ENCODE measurements at places on chromosomes 5 and 9.
A peak's percentile ranks its signal among the peaks of the same experiment; 100 is the strongest.

DNA sequence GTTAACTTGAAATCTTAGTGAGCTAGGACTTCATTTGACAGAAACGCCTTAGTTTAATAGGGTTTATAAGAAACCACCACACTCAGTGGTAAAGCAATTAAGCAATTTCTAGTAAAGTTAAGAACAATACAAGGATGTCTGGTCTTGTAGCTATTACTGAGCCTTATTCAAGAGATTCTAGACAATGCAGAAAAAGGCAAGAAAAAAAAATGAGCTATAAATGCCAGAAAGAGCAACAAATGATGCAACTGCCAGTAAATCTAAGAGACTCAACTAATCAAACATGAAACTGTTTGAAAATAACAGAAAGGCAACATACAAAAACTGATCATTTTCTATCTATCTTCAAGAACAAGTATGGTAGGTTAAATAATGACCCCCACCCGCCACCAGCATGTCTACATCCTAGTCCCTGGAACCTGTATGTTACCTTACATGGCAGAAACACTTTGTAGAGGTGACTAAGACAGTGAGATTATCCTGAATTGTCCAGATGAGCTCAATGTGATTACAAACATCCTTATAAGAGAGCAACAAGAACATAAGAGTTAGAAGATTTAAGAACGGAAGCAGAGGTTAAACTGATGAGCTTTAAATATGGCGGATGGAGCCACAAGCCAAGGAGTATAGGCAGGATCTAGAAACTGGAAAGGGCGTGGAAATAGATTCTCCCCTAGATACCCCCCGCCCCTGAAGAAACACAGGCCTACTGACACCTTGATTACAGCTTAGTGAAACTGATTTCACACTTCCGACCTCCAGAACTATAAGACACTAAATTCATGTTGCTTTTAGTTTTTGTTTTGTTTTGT is 93.0 kb downstream of the SUSD1 start:
- no peak for DNase-seq

GRCh38 chr5:56735849-56736641 is 79.3 kb upstream of the MAP3K1 start:
- no peak for DNase-seq

- no peak for DNase-seq
Measured at GRCh38 chr9:130929571-130930038, 9.4 kb downstream of the FIBCD1 start.

GRCh38 chr9:134503301-134504105 is 138.1 kb upstream of the COL5A1 start:
- no peak for DNase-seq

- DNase-seq, result no peak
Measured at GRCh38 chr9:12774861-12775678, at the start of gene LURAP1L. TSS of gene LURAP1L (plus strand) at chr9:12775020. CDS start at chr9:12775716, 696 bp downstream.

DNA sequence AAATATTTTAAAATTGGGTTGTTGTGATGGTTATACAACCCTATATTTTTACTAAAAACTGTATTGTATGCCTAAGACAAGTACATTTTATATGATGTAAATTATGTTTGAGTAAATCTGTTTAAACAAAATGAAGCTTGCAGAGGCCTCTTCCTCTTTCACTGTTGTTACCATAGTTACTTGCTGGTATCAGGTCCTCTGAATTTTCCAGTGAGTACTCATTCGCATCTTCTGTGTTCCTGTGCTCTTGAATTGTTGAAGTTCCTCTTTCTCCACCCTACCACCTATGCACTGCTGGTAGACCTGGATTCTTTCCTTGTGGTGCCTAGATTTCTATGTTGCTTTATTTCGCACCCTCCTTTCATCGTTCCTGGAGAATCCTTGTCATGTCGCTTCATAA is 938.5 kb upstream of the ACO1 start:
- DNase-seq, result no peak

DNA sequence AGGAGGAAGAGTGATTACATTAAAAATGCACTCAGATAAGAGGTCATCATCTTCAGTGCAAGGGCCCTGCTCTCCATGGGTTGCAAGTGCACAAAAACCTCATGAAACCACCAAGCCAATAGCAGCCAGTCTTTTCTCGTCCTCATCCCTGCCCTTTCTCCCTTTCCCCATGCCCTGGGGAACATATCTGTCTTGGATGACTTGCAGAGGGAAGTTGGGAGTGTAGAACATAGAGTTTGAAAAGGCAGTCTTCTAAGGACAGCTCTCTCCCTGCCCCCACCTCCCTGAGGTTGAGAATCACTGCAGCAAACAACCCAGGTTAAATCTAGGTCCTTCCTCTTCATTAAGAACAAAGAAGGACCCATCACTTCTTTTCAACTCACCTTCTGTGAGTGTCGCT is 22.0 kb downstream of the DDX31 start:
- no peak for DNase-seq

- DNase-seq, result no peak
Measured at GRCh38 chr9:69397384-69398214, 72.6 kb downstream of the ENTREP1 start.

- DNase-seq, result no peak
Measured at GRCh38 chr5:157113002-157113401, 4.2 kb upstream of the HAVCR2 start.

DNA sequence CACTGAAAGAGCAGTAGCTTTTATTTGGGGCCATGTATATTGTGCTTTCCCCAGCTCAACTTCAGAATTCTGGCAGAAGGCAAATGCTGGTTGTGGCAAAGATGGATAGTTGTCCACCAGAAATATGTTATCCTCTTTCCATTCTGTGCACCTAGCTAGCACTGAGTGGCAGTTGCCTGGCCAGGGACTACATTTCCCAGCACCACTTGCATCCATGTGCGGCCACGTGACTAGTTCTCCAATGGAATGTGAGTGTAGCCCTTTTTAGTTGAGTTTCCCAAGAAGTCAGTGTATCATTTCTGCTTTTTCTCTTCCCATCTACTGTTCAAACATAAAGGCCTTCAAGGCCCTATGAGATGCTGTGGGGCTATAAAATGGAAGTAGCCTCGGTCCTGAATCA is 354.0 kb upstream of the CLINT1 start:
- DNase-seq, result no peak

DNA sequence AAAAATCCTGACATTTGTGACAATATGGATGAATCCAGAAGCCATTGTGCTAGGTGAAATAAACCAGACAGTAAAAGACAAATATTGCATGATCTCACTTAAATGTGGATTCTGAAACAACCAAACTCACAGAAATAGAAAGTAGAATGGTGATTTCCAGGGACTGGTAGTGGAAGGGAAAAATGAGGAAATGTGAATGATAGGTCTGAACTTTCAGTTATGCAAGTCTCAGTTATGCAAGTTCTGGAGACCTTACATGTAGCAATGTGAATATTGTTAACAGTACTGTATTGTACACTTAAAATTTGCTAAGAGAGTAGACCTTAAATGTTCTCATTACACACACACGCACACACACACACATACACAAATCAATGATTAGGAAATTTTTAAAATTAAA is 84.9 kb downstream of the SLCO4C1 start:
- DNase-seq, result no peak

GRCh38 chr5:60395712-60396329 is 304.1 kb downstream of the DEPDC1B start:
- no peak for DNase-seq

DNA sequence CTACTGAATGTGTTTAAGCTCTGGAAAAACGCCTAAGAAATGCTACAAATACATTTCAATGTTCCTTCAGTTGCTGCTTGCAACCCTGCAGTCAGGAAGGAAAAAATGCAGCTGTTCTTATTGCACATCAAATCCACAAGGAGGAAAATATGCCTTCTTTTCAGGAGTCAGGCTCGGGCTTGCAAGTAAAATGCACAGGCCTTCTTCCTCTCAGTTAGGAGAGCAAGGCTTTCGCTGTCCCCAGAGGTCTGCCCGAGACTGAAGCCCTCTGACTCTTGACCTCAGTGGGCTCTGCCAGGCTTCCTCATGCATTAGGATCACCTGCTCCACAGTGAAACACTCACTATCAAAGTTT is 899 bp upstream of the SHC3 start:
- DNase-seq, result no peak

- no peak for DNase-seq
Measured at GRCh38 chr5:74182603-74183002, 457.9 kb downstream of the ENC1 start.

DNA sequence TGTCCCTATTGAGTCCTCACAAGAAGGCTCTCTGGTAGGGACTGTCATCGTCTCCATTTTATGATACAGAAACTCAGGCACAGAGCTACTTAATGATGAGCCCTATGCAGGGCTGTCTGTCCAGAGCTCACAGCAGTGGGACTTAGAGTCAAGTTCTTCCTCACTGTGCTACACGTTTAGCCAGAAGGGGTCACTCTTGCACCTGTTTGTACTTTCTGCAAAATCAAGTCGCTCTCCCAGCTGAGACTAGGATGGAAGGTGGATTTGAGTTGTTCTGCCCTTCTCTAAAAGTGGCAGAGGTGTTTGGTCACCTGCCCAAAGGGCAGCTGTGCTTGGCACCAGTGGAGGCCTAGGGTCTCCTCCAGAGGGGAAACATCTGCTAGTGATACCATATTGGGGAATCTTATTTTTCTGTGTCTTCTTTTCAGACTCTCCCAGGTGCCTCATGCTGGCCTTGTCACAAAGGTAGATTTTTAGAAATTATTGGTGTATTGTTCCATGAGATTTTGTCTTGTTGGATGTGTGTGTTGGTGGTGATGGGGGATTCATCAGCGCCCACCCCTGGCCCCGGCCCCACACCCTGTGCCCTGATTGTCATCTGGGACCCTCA is 104.2 kb downstream of the PPARGC1B start:
- DNase-seq, result peak; percentile 66

- DNase-seq, result no peak
Measured at GRCh38 chr5:125129151-125129806, 382.8 kb upstream of the ZNF608 start.

DNA sequence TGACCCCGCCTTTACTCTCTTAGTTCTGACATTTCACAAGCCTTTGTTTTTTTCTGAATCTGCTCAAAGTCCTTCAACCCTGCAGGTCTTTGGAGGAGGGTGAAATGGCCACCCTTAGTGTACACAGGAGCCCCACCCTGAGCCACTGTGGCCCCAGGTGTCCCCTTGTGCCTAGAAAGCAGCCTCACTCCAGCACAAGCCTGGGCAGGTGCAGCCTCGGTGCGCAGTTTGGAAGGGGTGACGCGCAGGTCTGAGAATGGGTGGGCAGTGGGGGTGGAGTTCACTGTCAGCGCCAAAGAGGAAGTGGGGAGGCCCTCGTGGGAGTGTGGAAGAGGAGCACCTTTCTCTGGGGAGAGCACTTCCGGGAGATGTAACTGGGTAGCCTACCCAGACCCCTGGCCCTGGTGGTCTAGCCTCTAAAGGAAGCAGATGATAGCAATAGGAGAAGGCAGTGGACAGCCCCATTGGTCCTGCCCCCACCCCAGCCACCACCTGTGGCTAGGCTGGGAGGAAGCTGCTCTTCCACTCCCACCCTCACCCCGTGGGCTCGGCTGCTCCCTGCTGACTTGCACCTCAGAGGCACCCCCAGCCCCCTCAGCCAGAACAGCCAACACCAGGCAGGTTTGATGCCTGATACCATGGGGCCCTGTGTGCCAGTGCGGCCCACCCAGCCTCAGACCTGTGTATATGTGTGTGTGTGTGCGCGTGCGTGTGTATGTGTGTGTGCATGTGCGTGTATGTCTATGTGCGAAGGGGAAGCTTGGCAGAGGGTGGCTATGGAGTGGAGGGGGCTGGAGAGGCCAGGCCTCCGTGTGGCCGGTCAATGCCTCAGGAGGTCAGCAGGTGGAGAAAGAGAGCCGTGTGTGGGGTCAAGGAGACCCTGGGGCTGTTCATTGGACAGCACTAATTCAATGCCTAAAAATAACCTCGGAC is 16.8 kb upstream of the DAB2IP start:
- no peak for DNase-seq

- no peak for DNase-seq
Measured at GRCh38 chr5:123476731-123477130, 35.2 kb upstream of the CSNK1G3 start.

DNA sequence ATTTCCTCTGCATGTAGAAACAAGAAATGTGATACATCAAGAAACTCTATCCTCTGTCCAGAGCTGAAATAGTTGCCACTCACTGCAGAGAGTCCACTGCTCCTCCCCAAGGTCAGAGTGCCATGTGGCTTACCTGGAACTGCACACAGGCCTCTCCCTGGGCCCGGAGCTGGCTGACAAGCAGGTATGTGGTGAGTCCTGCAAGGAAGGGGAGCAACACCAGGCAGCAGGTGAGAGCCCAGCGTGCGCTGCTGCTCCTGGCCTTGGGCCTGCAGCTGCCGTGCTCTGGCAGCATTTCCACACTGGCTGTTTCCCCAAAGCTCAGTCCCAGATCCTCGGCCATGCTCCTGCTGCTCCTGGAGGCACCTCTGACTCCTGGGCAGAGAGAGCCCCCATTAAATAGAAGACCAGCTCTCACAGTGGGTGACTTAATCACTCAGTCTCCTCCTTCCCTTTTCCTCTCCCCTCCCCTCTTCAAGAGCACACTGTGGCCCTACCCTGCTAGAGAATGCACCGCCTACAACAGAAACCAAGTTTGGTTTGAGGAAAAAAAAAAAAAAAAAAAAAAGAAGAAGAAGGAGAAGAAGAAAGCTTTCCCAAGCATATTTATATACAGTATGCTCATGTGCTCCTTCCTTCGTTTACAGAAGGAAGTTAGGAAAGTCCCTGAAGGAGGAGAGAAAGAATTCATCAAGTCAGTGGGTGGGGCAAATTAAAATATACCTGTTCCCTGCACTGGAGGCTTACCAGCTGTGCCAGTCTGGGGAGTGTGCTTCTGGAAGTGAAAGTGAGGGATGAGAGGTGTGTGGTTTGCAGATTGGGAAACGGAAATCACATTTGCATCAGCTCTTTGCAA is at the start of gene TNFSF15:
TSS of gene TNFSF15 (minus strand) at position 370 of the 856 bp plus-strand sequence. CDS start at position 343, 27 bp downstream.
- no peak for DNase-seq

DNA sequence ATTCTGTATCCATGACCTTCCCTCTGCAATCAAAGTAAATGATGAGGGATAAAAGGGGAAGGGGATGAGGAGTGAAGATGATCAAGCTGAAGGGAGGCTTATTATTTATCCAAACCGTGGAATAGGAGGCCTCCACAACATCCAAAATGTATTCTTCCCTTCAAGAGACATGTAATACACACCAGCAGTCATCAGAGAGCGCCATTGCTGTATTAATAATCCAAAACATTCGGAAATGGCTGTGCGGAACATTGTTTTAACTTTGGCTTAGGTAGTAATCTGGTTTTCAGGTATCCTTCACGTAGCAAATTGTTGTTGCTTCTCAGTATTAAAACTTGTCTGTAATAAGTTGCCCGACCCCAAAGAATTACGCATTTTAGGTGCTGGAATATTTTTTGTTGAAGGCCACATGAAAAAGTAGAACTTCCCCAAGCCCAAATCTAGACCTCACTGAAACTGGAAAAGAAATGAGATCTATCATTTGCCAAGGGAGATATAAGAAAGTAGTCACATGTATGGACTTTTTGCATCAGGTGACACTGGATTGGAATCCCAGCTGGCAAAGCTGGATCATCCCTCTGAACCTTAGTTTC is 2.6 kb upstream of the BOD1 start:
- DNase-seq, result peak; percentile 22

Data from stimulated activated naive CD4-positive, alpha-beta T cell (primary cell).